Left ventricle myocardium inferior (tissue), 1 donor: ENCODE measurements at places on chromosomes 13 and 19. TPM values are rescaled to one million over a fixed set of nuclear protein-coding genes. Genes with fewer than 3 reads are reported as not detected.

LRFN3 gene
- total RNA-seq, result 7.1 TPM

AMER2 gene
- not detected for total RNA-seq

DNA sequence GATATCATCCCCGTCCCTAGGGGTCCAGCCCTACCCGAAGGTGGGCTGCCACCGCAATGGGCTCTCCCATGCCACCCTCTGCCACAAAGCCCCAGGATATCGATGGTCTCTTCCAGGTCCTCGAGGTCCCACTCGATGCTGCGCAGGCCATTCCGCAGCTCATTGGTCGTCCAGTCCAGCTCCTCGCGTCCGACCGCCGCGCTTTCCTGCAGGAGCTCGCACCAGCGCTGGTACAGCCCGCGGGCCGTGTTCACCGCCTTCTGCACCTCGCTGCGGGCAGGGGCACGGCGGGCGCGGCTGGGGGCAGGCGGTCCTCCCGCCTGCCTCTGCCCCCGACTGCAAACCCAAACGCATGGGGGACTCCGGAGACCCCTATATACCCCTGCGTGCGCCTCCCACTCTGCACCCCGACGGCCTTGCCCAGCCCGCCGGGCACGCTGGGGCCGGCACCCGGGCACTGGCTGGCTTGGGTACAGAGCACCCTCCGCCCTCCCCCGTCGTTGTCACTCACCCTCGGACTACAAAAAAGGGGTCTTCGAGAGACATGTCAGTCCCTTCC lies 468 bp downstream of the STX10 start:
- H3K4me3 ChIP-seq, result peak overlapping the region; percentile 91
- peak; percentile 44 for DNase-seq
- peaks cover 22% of the 10 kb centered on the region for H3K36me3 ChIP-seq
- H3K27ac ChIP-seq, result peak overlapping the region; percentile 99
- peaks cover 55% of the 10 kb centered on the region for H3K4me1 ChIP-seq

- peaks cover 96% of the 10 kb centered on the region for H3K36me3 ChIP-seq
- H3K4me3 ChIP-seq, result no peak overlapping the region
- H3K4me1 ChIP-seq, result no peaks in the 10 kb centered on the region
- no peaks in the 10 kb centered on the region for H3K27me3 ChIP-seq
- no peak overlapping the region for H3K27ac ChIP-seq
Observed at GRCh38 chr19:12526542-12526941, 24.7 kb downstream of the ZNF564 start.
